ENCODE measurements at places on chromosomes 2 and 18. TPM values are rescaled to one million over a fixed set of nuclear protein-coding genes. Genes with fewer than 3 reads are reported as not detected.

- no peaks in the 10 kb centered on the region for H3K4me1 ChIP-seq
- H3K27me3 ChIP-seq, result no peaks in the 10 kb centered on the region
- H3K27ac ChIP-seq, result no peak overlapping the region
- no peaks in the 10 kb centered on the region for H3K36me3 ChIP-seq
Measured at GRCh38 chr18:6537475-6537874, 122.8 kb upstream of the L3MBTL4 start.

DNA sequence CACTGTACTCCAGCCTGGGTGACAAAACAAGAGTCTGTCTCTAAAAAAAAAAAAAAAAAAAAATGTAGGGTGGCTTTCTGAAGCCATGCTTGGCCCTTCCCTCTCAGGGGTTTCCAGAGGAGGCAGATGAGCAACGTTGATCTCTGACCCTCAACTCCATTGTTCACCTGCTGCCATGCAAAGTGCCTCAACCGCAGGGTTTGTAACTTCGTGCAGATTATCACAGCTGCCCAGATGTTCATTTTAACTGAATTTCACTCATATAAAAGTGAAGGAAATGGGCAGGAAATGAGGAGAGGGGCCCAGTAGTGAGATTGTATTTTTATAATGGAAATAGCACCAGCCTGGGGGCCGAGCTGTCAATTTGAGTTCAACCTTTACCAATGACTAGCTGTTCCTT, 14.9 kb upstream of the B3GNT2 start:
- H3K36me3 ChIP-seq, result no peaks in the 10 kb centered on the region
- no peak overlapping the region for H3K4me3 ChIP-seq
- H3K27ac ChIP-seq, result no peak overlapping the region
- no peak for DNase-seq
- peaks cover 14% of the 10 kb centered on the region for H3K4me1 ChIP-seq

- no peaks in the 10 kb centered on the region for H3K27me3 ChIP-seq
- no peak for DNase-seq
- H3K4me1 ChIP-seq, result no peaks in the 10 kb centered on the region
- no peak overlapping the region for H3K27ac ChIP-seq
- no peak overlapping the region for H3K4me3 ChIP-seq
- H3K36me3 ChIP-seq, result no peaks in the 10 kb centered on the region
Measured at GRCh38 chr18:41700416-41700815, 254.6 kb upstream of the PIK3C3 start.

PTPRN gene
- not detected for total RNA-seq
